CD4-positive, CD25-positive, alpha-beta regulatory T cell (primary cell): ENCODE measurements at places on chromosomes 2 and 18.

DNA sequence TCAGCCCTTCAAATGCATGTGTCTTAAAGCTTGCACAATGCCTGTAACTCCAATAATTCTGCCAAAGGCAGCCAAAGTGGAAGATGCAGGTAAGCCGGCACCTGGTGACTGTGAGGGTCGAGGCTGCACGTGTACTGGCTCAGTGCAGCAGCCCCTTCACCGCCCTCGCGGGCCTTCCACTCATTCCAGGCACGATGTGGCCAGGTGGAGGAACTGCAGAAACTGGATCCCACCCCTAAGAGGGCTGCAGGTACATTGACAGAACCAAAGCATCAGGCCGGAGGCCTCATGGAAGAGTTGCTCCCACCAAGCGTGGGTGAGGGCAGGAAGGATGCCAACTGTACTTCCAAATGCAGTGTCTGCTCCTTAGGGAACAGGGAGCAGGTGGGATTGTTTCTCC lies 253.4 kb downstream of the HDAC4 start:
- DNase-seq, result no peak

GRCh38 chr2:133644846-133645245 lies 76.6 kb upstream of the NCKAP5 start:
- no peak for DNase-seq

DNA sequence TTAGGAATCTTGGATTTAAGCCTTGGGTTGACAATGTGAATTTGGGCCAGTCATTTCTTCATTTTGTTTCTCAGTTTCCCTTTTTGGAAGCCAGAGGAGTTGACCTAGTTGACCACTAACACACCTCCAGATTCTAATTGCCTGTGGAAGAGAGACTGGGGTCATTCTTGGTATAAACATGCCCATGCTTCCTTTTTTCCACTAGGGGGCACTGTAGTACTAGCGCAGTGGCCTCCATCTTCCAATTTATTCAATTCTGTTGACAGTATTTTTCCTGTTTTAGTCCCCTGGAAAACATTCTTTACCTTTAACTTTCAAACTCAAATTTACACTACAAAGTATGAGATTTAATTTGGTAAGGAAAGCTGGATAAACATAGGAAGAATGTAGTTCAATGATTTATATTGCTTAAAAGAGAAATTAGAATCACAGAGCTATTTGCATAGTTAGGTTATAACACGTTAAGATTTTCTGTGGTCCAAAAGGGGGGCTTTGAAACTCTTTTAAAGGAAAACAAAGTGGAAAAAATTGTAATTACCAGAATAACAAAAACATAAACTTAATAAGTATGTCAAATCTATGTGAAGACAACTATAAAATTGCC lies 57.5 kb upstream of the AGPS start:
- DNase-seq, result peak; percentile 59

GRCh38 chr2:68190991-68191731 lies 33.5 kb downstream of the PNO1 start:
- no peak for DNase-seq

GRCh38 chr2:110864176-110864575 lies 131.8 kb downstream of the ACOXL start:
- DNase-seq, result no peak

- no peak for DNase-seq
Observed at GRCh38 chr2:40556739-40557138, 104.8 kb upstream of the SLC8A1 start.

- no peak for DNase-seq
Observed at GRCh38 chr2:30444273-30444672, 2.8 kb upstream of the LCLAT1 start.

GRCh38 chr18:37334631-37335408 lies 230.8 kb downstream of the CELF4 start:
- DNase-seq, result no peak

DNA sequence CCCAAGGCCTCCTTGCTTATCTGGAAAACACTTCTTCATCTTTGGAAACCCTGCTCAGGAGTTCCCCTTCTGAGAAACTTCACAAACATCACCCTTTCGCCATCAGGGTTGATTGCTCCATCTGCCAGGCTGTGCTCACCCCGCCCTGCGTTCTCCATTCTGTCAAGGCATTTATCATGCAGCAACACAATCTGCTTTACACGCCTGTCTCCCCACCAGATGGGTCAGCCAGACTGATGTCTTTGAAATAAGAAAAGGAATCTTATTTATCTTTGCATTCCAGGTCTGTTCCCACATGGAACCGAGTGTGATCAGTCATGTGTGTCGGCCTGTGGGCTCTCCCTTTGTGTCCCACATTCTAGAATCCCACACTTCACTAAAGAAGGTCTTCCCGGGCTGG lies 110.0 kb upstream of the ARL4C start:
- no peak for DNase-seq

- DNase-seq, result no peak
Observed at GRCh38 chr2:66897181-66897580, 462.3 kb downstream of the MEIS1 start.

GRCh38 chr2:120899771-120900170 lies 164.1 kb downstream of the GLI2 start:
- no peak for DNase-seq

- no peak for DNase-seq
Observed at GRCh38 chr2:4012197-4012596, 308.8 kb downstream of the DCDC2C start.

DNA sequence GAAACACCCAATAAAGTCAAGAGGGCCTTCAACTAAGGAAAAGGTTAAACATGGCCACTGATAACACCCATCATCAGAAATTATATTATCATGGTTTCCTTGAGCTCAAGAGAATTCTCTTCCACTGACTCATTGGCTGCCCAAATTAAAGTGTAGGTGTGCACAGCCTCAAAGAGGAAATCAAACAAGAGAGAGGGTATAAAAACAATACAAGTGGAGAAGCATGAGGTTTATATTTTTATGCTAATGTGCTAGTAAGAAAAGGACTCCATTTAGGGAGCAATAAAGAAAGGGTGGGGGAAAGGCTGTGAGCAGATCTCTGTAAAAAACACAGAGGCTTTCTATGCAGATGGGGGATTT lies 168.8 kb upstream of the VRK2 start:
- DNase-seq, result no peak

DNA sequence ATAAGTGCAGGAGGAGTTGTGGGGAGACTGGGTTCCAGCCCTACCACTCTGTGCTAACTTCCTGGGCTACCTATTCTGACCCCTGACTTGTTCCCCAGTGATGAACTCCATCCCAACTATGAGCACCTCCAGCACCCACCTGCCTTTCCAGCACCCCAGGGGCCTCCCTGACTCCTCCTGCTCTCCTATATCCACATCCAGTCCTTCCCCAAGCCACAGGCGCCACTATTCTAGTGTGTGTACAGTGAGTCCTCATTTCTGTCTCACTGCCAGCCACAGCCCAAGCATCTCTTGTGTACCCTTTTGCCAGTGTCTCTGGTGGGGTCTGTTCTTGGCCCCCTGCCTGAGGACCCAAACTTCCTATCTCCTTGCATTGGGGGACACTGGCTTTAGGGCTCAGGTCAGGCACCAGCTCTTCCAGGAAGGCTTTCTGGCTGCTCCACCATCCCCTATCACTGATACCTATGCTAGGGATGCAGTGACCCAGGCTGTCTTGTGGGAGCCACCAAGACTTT lies 145.2 kb downstream of the INHBB start:
- no peak for DNase-seq

DNA sequence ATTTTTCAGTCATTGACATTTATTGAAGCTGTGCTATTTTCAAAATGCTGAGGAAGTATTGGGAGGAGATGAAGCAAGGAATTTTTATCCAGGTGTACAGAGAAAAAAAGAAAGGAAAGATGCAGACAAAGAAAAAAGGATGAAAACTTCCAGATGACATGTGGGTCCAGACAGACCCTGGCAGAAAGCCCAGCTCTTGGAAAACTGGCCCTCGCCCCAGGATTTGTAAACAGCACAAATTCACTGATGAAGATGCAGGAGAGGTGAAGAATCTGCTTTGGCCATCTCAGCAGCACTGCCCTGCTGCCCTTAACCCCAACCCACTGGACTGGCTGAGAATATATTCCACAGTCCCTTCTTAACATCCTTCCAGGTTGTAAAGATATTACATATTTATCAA lies 12.5 kb downstream of the TACR1 start:
- DNase-seq, result no peak

DNA sequence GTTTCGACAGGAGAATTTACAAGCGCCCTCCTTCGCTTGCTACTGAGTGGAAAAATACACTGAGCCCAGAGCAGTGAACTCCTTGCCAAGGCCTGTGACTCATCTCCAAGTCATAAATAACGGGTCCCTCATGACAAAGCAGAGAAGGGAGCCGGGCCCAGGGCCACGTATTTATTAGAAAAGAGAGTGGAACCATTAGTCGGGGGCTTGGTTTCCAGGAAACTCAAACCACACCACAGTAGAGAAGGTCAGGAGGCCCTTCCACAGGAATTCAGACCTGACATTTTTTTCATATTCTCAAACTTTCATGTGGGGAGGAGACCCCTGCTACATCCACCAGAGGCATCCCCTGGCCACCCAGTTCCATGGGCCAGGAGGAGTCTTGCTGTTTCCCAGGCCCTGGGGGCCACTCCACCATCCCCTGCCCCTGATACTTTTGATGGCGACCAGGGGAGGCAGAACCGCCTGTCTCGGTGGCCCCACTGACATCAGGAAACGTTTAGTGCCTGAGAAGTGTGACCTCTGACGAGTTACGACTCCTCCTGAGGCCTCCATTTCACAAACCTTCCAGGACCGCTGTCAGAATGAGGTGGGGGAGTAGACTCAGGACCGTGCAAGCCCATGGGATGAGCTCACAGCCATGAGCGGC lies 289.7 kb downstream of the DYSF start:
- no peak for DNase-seq

DNA sequence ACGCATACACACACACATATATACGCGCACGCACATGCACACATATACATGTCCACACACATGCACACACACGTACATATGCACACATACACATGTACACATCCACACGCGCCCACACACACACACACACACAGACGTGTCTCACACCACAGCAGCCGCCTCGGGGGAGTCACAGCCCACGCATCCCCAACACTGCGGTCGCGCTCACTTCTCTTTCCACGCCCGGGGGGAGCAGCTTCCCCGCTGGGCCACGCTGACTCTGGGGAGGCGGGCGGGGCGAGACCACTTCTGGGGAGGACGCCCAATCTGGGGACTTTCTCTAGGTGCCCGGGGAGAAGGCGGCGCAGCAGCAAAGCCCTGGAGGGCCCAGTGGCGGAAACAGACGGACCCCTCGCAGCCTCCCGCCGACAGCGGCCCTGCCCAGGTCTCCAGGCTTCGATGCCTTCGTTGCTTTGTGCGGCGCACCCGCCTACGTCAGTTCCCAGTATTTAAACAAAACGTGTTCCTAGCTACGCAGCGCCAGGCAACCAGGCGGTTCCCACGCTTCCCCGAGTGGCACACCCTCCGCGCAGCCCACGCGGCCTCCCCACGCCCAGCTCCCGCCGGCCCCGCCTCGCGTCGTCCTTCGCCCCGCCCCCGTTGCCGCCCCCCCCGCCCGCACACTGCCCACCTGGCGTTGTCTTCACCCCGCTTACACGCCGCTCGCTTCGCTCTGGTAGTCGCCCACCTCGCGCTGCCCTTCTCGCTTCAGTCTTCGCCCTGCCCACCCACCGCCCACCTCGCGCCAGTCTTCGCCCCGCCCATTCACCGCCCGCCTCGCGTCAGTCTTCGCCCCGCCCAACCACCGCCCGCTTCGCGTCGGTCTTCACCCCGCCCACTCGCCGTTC lies 810 bp upstream of the RBFA start:
- DNase-seq, result no peak

DNA sequence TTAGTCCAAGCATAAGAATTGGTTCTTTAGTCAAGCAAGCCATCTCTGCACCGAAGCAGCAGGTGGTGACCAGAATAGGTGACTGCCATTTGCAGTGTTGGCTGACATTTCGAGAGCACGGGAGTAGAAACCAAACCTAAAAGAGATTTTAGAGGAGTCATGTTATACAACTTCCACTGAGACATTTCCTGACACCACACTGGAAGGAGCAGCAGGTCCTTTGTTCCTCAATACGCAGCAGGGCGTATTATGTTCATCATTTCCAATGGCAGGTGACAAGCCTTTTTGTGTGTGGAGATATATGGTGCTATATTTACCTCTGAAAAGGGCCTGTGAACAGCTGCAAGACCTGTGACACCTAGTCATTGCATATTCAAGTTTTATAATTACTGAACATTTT lies 418.8 kb upstream of the NETO1 start:
- DNase-seq, result no peak

GRCh38 chr2:178905261-178905660 lies 98.0 kb upstream of the TTN start:
- no peak for DNase-seq

GRCh38 chr2:161159456-161160225 lies 587 bp upstream of the TANK start:
- DNase-seq, result no peak

DNA sequence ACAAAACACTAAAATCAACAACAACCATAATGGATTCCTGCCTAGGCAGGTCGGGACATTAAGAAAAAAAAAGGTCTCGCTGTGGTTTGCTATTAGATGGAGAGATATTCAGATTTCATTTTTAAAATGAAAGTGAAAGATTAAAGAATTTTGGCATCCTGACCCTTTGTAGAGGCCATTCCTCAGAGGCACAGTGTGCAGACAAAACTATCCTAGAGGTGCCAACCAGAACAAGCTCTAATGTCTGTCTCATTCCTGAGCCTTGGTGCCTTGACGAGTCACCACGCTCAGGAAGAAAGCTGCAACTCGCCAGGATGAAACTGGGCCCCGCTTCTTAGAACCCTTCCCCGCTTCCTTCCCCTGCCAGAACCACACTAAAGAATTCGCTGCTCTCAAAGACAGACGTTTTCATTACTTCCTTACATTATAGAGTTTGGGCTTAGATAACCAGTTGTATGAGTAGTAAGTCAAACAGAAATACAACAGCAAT lies 156.0 kb downstream of the TGIF1 start:
- DNase-seq, result no peak

DNA sequence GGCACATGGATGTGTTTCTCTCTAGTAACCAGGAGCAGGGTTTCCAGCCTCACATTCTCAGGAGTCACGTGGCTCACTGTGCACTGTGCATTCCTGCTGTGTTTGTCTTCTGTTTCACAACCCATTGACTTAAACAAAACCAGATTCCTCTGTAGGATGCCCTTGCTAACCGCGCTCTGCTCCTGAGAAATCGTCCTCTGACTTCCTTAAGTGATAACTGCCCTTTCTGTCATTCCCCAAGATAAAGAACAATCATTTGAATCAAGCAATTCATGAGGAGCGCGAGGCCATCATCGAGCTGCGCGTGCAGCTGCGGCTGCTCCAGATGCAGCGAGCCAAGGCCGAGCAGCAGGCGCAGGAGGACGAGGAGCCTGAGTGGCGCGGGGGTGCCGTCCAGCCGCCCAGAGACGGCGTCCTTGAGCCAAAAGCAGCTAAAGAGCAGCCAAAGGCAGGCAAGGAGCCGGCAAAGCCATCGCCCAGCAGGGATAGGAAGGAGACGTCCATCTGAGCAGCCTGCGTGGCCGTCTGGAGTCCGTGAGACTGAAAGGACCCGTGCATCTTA lies 60.2 kb downstream of the RALBP1 start:
- DNase-seq, result no peak

GRCh38 chr2:207812726-207813080 lies 43.0 kb upstream of the FZD5 start:
- no peak for DNase-seq
